Hair follicular keratinocyte (primary cell): ENCODE measurements at places on chromosomes 13 and 19. TPM values are rescaled to one million over a fixed set of nuclear protein-coding genes. Genes with fewer than 3 reads are reported as not detected.

BRSK1 gene
- total RNA-seq = 1.7 and 2.3 TPM in 2 replicates

OCEL1 gene
- 2.8 and 5.5 TPM in 2 replicates for total RNA-seq

TGFBR3L gene
- 0.84 and 7.5 TPM in 2 replicates for total RNA-seq

OR4F17 gene
- not detected in 2 replicates for total RNA-seq

CSNK1A1L gene
- total RNA-seq = not detected in 2 replicates

CLDN10 gene
- total RNA-seq = 0.16 TPM in 1 of 2 replicates, not detected in the other

TEX26 gene
- not detected in 2 replicates for total RNA-seq

LYPD5 gene
- total RNA-seq = 2.6 and 4.1 TPM in 2 replicates

FBXW9 gene
- 15.1 and 17.9 TPM in 2 replicates for total RNA-seq

PDS5B gene
- 5.8 and 7.2 TPM in 2 replicates for total RNA-seq

OR10H1 gene
- total RNA-seq = not detected in 2 replicates

TUBA3C gene
- not detected in 2 replicates for total RNA-seq

GPR12 gene
- total RNA-seq = not detected in 2 replicates

C3 gene
- 63.2 and 88.6 TPM in 2 replicates for total RNA-seq

CA11 gene
- total RNA-seq = 1.2 and 1.6 TPM in 2 replicates

GIPR gene
- 0.15 and 1.4 TPM in 2 replicates for total RNA-seq

IGFL2 gene
- not detected in 2 replicates for total RNA-seq

FBXO17 gene
- 19.6 and 24.5 TPM in 2 replicates for total RNA-seq

KIR2DL1 gene
- total RNA-seq = not detected in 2 replicates

POU4F1 gene
- total RNA-seq = not detected in 2 replicates

PTPRS gene
- total RNA-seq = 12.4 and 29.7 TPM in 2 replicates

ANKLE1 gene
- total RNA-seq = 0.62 and 0.76 TPM in 2 replicates

ERFL gene
- not detected in 2 replicates for total RNA-seq

PCDH17 gene
- total RNA-seq = not detected in 2 replicates

SNRPD2 gene
- 339 and 436 TPM in 2 replicates for total RNA-seq

GET3 gene
- total RNA-seq = 79.1 and 99.4 TPM in 2 replicates

ZIM2 gene
- not detected in 2 replicates for total RNA-seq

FFAR2 gene
- not detected in 2 replicates for total RNA-seq

ZNF468 gene
- 6.8 and 10.1 TPM in 2 replicates for total RNA-seq

JUND gene
- 108 and 149 TPM in 2 replicates for total RNA-seq

PEAK3 gene
- total RNA-seq = not detected in 2 replicates

KIR3DL2 gene
- not detected in 2 replicates for total RNA-seq

PCSK4 gene
- 1.0 and 1.1 TPM in 2 replicates for total RNA-seq

GSX1 gene
- not detected in 2 replicates for total RNA-seq
